ENCODE measurements at places on chromosomes 2 and 18. TPM values are rescaled to one million over a fixed set of nuclear protein-coding genes. Genes with fewer than 3 reads are reported as not detected.

DNA sequence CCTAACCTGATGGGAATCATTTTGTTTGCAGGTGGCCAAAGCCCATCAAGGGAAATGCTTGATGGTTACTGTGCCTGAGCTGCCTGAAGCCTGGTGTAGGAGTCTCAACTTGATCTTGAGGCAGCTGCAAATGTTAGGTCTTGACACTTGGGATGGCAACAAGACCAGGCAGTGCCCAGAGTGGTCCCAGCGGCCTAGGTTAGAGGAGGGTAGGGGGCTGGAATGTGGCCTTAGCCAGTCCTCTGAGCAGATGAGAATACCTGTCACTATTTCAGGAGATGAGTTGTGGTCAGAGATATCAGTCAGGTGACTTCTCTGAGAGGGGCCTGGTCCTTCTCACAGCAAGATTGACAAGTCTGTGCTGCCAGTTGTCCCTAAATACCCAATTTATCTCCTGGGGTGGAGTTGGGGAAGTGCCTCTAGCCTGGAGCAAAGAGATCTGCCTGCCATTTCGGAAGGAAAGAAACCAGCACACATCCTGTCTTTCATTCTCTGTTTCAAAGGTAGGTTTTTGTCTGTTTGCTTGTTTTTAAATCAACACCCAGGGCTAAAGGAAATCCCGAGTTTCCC is 13.4 kb downstream of the SPTBN1 start:
- DNase-seq: peak; percentile 59

DNA sequence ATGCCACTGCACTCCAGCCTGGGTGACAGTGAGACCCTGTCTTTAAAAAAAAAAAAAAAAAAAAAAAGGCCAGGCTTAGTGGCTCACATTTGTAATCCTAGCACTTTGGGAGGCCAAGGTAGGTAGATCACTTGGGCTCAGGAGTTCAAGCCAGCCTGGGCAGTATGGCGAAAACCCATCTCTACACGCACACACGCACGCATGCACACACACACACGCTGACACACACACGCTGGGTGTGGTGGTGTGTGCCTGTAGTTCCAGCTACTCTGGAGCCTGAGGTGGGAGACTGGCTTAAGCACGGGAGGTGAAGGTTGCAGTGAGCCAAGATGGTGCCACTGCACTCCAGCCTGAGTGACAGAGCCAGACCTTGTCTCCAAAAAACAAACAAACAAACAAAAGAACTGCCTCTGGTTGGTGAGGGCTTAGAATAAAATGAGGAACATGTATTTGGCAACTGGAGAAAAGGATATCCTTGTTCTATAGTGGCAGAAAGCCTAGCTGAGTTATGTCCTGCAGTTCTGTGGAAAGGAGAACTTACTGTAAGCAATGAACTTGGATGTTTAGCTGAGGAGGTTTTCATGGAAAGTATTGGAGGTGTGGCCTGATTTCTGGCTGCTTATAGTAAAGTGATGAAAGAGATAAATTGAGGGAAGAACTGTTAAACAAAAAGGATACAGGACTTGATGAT is 34.0 kb downstream of the HAT1 start:
- DNase-seq: no peak

Gene PUM2
- total RNA-seq: 25.9 TPM

Gene PRKAG3
- 49.9 TPM for total RNA-seq

Gene MOGAT1
- not detected for total RNA-seq

- DNase-seq: no peak
These were observed 43.7 kb upstream of the NEB start for GRCh38 chr2:151777935-151778334.

DNA sequence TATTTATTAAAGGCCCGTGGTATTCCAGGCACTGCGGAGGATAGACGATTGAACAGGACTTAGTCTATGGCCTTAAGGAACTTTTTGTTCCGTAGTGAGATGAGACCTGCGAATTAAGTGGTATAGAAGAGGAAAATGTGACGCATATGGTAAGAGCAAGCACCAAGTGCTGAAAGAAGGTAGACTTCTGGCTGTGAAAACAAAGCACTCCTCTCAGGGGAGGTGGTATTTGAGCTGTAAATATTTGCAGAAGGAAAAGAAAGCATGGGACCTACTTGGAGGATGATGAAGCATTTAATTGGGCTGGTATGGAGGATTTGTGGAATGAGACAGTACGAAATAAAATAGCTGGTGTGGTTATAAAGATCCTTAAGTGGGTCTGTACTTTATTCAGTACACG is 62.5 kb downstream of the GPR39 start:
- DNase-seq: no peak

- DNase-seq: no peak
These were observed 101.2 kb downstream of the RTP5 start for GRCh38 chr2:241970716-241971115.

DNA sequence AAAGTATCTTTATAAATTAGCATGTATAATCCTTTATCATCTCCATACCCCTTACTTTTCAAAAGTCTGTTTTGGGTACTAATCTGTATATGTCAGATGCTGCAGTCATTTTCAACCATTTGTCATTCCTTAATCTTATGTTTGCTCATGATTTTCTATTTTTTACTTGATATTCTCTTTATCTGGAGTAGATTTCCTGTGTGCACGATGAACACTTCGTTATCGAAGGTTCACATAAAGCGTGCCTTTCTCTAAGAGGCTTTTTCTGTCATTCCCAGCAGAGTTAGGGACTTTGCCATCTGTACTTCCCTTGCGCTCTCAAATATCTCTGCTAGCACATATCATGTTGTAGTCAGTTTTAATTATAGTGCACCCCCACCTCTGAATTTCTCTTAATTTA is 123.2 kb downstream of the BIRC6 start:
- no peak for DNase-seq

- DNase-seq: no peak
These were observed 1311.1 kb upstream of the NRXN1 start for GRCh38 chr2:52343010-52343409.

Gene GCA
- 2.0 TPM for total RNA-seq

DNA sequence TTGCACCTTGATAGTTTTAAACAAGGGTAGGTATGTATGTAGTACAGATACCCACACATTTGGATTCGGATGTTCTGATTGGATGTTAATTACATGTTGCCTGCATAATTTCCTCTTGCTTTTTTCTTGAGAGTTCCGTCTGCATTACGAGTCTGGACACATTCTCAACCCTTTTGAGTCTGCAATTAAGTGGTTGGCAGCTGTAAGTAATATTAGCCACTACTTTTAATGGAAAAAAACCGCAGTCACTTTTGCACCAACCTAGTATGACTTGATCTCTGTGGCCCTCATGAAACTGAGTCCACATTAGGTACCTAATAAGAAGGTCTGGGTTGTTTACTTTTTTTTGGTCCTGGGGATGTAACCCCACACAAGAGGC is 217.3 kb downstream of the VAPA start:
- no peak for DNase-seq

DNA sequence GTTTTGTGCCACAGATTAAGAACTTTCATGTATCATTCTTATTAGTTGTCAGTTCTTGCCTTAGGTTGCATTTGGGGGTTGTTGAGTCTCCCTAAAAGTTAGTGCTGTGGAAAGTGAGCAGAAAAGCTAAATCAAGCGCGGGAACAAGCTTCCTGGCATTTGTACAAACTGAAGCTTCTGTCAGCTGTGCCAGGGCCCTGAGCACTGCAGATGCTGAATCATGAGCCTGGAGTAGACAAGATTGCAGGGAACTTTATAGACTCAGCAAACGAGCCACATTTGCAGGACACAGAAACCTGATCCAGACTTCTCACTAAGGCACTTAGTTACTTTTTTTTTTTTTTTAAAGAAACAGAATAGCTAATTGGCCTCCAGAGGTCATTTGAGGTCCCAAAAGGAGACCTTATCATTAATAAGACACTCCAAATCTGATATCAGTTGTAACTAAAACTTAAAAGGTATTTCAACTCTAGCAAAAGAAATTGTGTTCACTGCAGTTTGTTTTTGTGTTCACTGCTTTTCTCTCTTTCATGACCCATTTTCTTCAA is 88.7 kb downstream of the ADAM23 start:
- DNase-seq: peak; percentile 89

DNA sequence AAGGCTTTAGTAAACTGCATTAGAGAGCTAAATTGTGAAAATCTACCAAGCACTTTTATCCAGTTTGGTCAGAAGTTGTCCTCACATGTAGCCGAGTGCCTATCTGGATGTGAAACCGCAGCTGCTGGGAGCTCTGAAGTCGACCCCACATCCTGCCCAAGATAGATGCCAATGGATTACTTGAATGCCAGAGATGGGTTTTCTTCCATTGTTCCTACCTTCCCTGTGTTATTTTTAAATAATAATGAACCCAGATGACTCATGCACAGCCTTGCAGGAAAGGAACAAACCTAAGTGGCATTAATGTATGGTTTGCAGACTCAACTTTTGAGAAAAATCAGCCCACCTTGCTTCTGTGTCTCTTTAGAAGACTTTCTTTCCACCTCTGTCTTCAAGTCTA is 408.5 kb downstream of the FBXO15 start:
- DNase-seq: no peak

- DNase-seq: peak; percentile 1
These were observed 251.7 kb upstream of the PXDN start for GRCh38 chr2:1995987-1996386.

- no peak for DNase-seq
These were observed 1142.1 kb downstream of the DPP10 start for GRCh38 chr2:115584507-115584906.

GRCh38 chr2:185782223-185782769 is 43.7 kb downstream of the FSIP2 start:
- DNase-seq: no peak

GRCh38 chr18:32021756-32022564 is 3.3 kb downstream of the RNF125 start:
- no peak for DNase-seq

DNA sequence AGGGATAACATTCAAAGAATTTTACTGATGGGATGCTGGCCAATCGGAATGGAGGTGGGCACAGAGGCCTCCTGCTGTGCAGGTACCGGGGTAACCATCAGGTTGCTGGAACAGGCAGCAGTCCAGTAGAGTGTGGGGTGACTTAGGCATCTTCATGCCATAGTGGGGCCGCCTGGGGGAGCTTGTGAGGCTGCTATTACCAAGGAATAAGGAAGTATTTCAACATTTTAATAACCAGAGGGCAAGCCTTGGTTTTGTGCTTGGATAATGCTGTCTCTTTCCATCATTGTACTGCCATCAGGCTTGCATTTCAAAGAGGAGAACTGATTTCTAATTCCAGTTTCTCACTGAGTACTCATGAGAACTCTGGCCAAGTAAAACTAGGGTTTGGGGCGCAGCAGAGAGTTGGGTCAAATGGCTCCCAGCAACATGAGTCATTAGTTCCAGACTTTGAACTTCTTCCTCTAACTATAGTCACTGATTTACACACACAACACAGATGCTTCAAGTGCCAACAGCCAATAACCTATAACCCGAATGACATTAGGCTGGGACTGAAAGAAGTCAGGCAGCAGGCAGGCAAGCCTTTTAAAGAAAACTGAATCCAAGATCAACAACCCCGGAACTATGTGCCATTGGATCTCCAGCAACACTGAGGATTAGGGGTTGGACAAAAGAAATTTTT is 56.1 kb upstream of the FHL2 start:
- DNase-seq: peak; percentile 70

DNA sequence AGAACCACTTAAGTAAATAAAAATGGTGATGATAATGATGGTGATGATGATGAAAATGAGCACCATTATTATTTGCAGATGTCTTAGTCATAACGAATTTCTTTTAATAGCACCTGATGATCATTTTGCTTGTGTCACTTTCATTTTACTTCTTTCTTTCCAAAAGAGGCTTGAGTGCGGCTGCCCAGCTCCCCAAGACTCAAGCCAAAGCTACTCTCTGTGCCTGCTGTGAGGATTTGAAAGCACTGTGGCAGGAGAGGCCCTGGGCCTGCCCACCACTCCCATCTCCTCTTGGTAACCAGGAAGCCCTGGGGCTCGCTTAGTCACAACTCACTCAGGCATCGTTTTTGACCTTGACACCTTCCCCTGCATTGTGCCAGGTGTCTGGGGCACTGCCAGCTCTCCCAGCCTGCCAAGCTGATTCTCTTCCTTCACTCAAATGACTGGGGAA is 41.2 kb downstream of the RPL37A start:
- DNase-seq: no peak

- DNase-seq: peak; percentile 2
These were observed 90.1 kb upstream of the LRP1B start for GRCh38 chr2:142220901-142221300.

- DNase-seq: no peak
These were observed 94.2 kb upstream of the SLC39A10 start for GRCh38 chr2:195562570-195563566.
